ENCODE measurements at places on chromosomes 2 and 18.

- H3K4me3 ChIP-seq, result no peak overlapping the region
- no peaks in the 10 kb centered on the region for H3K36me3 ChIP-seq
- no peak overlapping the region for H3K27ac ChIP-seq
- peaks cover 37% of the 10 kb centered on the region for H3K27me3 ChIP-seq
- no peaks in the 10 kb centered on the region for H3K4me1 ChIP-seq
- no peak for DNase-seq
Measured at GRCh38 chr18:10422731-10423130, 31.7 kb upstream of the APCDD1 start.

- no peak for DNase-seq
- no peak overlapping the region for H3K27ac ChIP-seq
- peaks cover 4% of the 10 kb centered on the region for H3K36me3 ChIP-seq
- H3K4me1 ChIP-seq, result peaks cover 5% of the 10 kb centered on the region
- H3K27me3 ChIP-seq, result no peaks in the 10 kb centered on the region
Measured at GRCh38 chr2:148063633-148064032, 42.7 kb downstream of the MBD5 start.

DNA sequence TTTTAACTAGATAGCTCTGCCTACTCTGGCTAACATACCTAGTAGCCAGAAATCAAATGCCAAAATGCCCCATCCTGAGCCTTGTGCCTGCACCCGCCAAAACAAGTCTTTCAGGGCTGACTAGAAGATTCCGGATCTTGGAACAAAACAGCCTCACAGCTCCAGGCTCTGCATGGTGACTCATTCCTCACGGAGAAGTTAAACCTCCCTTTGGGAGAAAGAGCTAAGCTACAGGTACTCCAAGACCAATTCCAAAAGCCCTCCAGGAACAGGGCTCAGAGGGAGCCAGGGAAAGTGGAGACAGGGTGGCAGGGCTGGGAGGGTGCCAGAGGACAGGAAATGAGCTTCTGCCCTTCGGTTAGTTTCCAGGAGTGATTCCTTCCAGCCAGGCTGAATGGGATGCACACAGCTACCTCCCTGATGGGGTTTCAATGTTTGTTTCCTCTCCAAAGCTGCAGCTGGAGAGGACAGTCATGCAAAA lies 295.6 kb downstream of the TNS1 start:
- H3K4me1 ChIP-seq, result no peaks in the 10 kb centered on the region
- H3K27ac ChIP-seq, result no peak overlapping the region
- H3K4me3 ChIP-seq, result no peak overlapping the region
- H3K27me3 ChIP-seq, result peaks cover 12% of the 10 kb centered on the region
- no peak for DNase-seq

- H3K27me3 ChIP-seq, result no peaks in the 10 kb centered on the region
- DNase-seq, result no peak
- H3K36me3 ChIP-seq, result peaks cover 17% of the 10 kb centered on the region
- H3K4me3 ChIP-seq, result no peak overlapping the region
- no peaks in the 10 kb centered on the region for H3K4me1 ChIP-seq
- no peak overlapping the region for H3K27ac ChIP-seq
Measured at GRCh38 chr2:23824777-23825212, 102.1 kb downstream of the ATAD2B start.

- no peaks in the 10 kb centered on the region for H3K4me1 ChIP-seq
- no peaks in the 10 kb centered on the region for H3K36me3 ChIP-seq
- peak overlapping the region; percentile 75 for H3K4me3 ChIP-seq
- no peak for DNase-seq
- H3K27ac ChIP-seq, result no peak overlapping the region
Measured at GRCh38 chr2:179263446-179264367, 925 bp downstream of the SESTD1 start.

GRCh38 chr2:174166261-174166660 lies 82.1 kb downstream of the OLA1 start:
- no peak overlapping the region for H3K27ac ChIP-seq
- H3K4me3 ChIP-seq, result no peak overlapping the region
- H3K4me1 ChIP-seq, result peaks cover 15% of the 10 kb centered on the region
- H3K36me3 ChIP-seq, result no peaks in the 10 kb centered on the region
- no peaks in the 10 kb centered on the region for H3K27me3 ChIP-seq

DNA sequence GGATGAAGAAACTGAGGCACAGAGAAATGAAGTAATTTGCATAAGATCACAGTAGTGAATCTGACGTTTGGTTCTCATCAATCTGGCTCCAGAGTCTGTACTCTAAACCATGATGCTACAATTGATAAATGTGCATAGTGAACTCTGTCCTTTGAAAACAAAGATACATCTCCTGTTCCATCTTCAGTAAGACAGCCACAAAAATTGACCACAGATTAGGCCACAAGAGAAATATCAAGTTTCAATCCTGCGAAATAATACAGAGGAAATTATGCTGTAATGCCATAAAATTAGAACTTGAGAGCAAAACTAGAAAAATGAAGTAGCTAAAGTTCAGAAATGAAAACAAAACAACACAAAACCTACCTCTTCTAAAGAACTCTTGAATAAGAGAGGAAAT lies 28.4 kb downstream of the FAM98A start:
- H3K27me3 ChIP-seq, result no peaks in the 10 kb centered on the region
- no peaks in the 10 kb centered on the region for H3K4me1 ChIP-seq
- no peak for DNase-seq
- peaks cover 1% of the 10 kb centered on the region for H3K36me3 ChIP-seq
- no peak overlapping the region for H3K27ac ChIP-seq

- H3K27ac ChIP-seq, result no peak overlapping the region
- H3K4me1 ChIP-seq, result no peaks in the 10 kb centered on the region
- H3K36me3 ChIP-seq, result no peaks in the 10 kb centered on the region
- no peak for DNase-seq
Measured at GRCh38 chr2:232457121-232458011, 1.4 kb downstream of the ALPI start.

GRCh38 chr18:80112624-80113248 lies 3.7 kb downstream of the ADNP2 start:
- H3K4me1 ChIP-seq, result peaks cover 37% of the 10 kb centered on the region
- no peaks in the 10 kb centered on the region for H3K27me3 ChIP-seq
- no peak overlapping the region for H3K4me3 ChIP-seq
- no peak for DNase-seq

DNA sequence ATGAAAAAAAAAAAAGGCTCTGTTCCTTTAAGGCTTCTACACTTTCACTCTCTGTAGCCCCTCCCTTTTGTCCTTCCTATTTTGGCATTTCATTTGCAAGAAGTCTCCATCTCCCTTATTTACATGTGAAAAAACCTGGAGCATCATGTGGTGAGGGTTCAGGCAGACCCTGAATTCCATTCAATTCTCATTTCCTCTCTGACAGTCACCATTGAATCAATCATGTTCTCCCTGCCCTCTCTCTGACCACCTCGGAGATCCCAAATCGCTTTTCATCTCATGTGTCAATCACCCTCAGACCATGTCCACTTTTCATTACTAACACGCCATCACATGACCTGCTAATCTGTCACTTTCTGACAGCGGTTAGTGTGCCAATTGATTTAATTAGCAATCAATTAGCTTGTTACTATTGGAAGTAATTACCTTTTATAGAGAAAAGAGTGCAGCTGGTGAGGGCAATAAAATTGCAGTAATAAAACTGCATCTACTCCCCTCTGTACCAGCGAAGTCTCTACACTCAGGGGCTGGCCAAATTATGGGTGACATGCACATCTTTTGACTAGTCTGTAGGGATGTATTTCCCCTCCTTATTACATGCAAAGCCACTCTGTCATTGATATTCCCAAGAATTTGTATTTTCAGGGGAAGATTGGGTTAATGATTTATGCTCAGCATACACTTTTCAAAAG lies 317.4 kb downstream of the EN1 start:
- no peaks in the 10 kb centered on the region for H3K4me1 ChIP-seq
- no peak for DNase-seq
- H3K27ac ChIP-seq, result no peak overlapping the region
- no peaks in the 10 kb centered on the region for H3K36me3 ChIP-seq

DNA sequence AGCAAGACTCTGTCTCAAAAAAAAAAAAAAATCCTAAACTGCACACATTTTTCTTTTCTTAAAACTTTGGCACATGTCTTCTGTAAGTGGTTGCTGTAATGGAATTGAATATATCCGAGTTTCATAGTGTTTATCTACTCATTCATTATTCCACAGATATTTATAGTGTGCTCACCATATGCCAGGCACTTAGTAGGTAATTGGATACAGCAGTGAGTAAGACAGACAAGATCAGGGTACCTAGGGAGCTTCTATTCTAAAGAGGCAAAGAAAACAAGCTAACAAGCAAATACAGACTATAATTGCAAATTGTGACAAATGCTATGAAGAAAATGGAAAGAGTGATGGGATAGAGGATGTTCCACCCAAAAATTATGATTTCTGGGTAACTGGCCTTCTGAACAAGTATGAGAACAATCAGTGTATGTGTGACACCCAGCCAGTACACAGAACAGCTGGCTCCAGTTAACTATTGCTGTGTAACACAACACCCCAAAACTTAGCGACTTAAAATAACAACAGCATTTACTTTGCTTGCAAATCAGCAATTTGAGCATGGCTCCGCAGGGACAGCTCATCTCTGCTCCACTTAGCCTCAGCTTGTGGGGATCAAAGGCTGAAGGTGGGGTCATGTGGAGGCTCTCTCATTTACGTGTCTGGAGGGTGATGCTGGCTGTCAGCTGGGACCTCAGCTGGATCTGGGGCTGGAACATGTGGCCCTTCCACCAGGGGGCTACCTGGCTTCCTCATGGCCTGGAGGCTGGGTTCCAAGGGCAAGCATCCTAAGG lies 224.9 kb downstream of the INSIG2 start:
- H3K27me3 ChIP-seq, result peaks cover 10% of the 10 kb centered on the region
- peaks cover 4% of the 10 kb centered on the region for H3K36me3 ChIP-seq
- no peaks in the 10 kb centered on the region for H3K4me1 ChIP-seq
- no peak overlapping the region for H3K4me3 ChIP-seq
- H3K27ac ChIP-seq, result no peak overlapping the region
